ENCODE measurements at places on chromosomes 13 and 19. TPM values are rescaled to one million over a fixed set of nuclear protein-coding genes. Genes with fewer than 3 reads are reported as not detected.

TGDS gene
- polyA plus RNA-seq, result 10.5 TPM

KLK14 gene
- 1.5 TPM for polyA plus RNA-seq

CATSPERD gene
- polyA plus RNA-seq, result not detected

CGB2 gene
- not detected for polyA plus RNA-seq

OR7C1 gene
- polyA plus RNA-seq, result not detected

PEAK3 gene
- 0.18 TPM for polyA plus RNA-seq

MCEMP1 gene
- polyA plus RNA-seq, result 1.6 TPM

OR4F17 gene
- polyA plus RNA-seq, result not detected

ACOD1 gene
- polyA plus RNA-seq, result not detected

EDNRB gene
- polyA plus RNA-seq, result not detected

SMIM44 gene
- not detected for polyA plus RNA-seq

ZNF790 gene
- polyA plus RNA-seq, result 1.1 TPM

PALM3 gene
- polyA plus RNA-seq, result not detected

FAAP24 gene
- 2.2 TPM for polyA plus RNA-seq

SLC25A41 gene
- polyA plus RNA-seq, result 0.48 TPM

TLE6 gene
- polyA plus RNA-seq, result 3.0 TPM

S1PR5 gene
- polyA plus RNA-seq, result 0.55 TPM

MRPL34 gene
- polyA plus RNA-seq, result 15.1 TPM

All from B cell (primary cell).